ENCODE measurements at places on chromosomes 3 and 15.

DNA sequence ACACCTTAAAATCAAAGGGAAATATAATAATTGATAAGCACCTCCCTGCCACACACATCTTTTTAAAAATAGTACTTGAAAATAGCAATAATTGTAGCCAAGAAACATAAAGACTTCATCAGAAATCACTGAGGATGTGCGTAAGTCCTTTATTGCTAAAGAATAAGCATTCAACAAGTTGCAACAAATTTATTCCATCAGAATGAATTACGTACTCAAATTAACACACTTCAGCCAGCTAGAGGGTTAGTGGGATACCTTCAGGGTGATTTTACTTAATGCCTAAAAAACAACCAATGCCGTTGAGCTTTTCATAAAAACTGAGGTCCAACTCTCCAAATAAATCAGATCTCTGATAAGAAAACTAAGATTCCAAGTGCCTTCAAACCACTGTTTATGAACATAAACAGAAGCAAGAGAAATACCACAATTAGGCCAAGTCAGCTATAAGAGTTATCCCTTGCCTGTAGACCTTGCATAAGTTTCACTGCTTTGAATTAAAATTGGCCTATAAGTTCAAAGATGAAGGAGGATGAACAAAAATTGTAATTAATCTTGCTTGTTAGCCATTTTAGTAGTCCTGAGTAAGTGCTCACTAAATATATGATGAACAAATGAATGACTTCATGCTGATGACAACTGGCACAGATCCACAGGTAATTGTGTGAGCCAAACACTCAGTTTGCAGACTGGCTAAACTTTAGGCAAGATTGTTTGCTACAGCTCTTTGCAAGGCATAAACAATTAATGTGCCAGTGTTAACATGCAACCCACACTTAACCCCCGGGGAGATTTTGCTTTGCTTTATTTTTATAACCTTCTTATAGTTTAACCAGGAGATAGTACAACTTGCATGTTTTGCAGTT, 375.1 kb upstream of the THBS1 start:
- no peak for DNase-seq

GRCh38 chr3:54259636-54260035, 137.3 kb downstream of the CACNA2D3 start:
- DNase-seq: no peak

- DNase-seq: peak; percentile 27
Measured at GRCh38 chr15:40313531-40314398, 6.0 kb upstream of the PLCB2 start.

GRCh38 chr3:123816673-123817207, 67.4 kb downstream of the MYLK start:
- DNase-seq: no peak

GRCh38 chr3:56725175-56725574, 42.1 kb upstream of the TASOR start:
- peak; percentile 74 for DNase-seq

DNA sequence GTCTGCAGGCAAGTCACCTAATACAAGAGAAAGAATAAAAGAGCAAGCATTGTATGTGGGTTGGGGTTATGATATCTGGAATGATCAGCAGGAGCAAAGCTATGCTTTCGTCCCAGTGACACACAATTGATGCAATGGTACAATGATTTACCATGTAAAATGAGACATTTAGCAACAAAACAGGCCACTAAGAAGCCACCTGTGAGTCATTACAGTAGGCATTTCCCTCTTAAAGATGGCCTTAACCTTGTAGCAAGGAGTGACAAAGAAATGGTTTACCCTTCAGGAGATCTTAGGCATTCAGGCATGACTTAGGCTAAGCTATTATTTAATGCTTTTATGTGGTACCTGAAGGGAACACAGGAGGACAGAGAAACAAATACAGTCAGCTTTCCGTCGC, 373.3 kb upstream of the RBMS3 start:
- no peak for DNase-seq

DNA sequence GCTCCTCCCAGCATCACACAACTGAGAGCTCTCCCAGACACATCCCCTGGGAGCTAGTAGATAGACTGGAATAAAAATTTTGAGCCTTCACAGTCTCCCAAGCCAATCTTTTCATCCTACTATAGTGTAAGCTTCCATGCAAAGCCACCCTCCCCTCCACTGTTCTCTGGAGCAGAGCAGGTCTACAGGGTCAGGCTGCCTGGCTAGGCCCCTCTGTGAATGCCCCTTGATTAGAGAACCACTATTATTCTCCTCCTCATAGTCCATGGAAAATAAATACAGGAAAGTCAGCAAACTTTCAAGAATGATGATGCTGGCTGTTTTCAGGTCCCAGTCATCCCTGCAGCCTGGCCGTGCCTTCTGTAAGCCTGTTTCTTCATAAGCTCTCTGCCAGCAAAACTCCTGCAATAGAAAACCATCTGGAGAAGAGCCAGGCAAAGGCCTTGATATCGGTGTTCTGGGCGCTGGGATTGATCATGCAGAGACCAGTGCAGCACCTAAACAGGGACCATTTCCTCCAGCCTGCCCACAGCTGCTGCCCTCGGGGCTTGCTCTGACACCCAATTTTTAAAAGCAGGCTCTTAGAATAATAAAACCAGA, 51.7 kb downstream of the CRYGS start:
- DNase-seq: no peak

DNA sequence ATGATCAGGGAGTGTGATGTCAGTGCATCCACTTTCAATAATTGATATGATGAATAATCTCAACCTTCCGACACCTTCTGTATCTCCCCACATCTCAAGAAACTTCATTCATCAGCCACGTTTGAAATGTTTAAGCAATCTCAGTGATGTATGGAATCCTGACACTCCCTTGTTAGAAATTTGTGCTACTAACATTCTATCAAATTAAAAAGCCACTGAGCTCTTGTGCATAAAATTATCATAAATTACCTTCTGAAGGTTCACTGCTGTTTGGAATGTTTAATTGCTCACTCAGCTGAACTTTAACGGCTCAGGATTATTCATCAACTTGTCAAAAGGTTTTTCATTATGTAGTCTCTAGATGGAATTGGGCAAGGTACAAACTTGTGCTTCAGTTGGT, 108.4 kb upstream of the DPH6 start:
- DNase-seq: no peak

DNA sequence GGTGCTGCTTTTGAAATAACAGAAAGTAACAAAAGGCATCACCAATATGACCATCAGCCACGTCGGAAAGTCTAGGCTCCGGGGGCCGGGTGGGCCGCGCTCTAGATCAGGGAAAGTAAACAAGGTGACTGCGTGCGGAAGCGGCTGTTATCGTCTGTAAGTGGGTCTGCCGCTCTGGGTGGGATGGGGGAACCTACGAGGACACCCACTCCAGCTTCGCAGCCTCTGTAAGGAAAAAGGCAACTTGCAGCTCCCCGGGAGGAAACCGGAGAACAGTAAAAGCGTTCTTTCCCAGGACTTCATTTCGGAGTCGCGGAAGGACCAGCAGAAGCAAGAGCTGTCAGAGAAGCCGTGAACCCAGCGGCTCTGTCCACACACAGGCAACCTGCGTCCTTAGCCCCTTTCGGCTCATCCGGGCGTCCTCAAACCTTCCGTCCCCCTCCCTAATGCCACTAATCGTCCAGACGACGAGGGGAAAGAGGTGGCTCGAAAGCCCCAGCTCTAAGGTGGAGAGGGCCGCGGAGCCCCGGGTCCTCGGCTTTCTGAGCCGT, 461 bp downstream of the XRN1 start:
- peak; percentile 56 for DNase-seq
